Adipocyte (in vitro differentiated cells): ENCODE measurements at places on chromosomes 16 and 17.

DNA sequence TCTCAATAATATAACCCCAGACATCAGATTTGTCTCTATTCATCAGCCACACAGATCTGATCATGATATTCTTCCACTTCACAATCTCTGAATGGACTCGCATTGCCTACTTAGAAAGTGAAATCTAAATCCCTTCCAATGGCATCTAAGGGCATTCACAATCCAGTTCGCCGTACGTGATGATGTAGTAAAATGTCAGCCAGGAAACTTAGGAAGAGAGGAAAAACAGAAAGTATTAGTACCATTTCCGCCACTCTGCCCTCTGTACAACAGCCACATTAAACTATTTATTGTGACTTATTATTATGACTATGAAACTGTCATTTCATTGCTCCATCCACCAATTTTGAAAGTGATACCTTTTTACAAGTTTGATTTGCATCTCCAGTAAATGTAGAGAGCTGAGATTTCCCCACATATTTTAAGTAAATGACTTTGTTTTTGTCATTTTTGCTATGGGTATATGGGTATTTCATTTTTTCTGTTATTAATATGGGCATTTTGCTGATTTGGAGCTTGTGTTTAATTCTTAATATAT, 69.4 kb upstream of the SMIM36 start:
- DNase-seq = no peak

DNA sequence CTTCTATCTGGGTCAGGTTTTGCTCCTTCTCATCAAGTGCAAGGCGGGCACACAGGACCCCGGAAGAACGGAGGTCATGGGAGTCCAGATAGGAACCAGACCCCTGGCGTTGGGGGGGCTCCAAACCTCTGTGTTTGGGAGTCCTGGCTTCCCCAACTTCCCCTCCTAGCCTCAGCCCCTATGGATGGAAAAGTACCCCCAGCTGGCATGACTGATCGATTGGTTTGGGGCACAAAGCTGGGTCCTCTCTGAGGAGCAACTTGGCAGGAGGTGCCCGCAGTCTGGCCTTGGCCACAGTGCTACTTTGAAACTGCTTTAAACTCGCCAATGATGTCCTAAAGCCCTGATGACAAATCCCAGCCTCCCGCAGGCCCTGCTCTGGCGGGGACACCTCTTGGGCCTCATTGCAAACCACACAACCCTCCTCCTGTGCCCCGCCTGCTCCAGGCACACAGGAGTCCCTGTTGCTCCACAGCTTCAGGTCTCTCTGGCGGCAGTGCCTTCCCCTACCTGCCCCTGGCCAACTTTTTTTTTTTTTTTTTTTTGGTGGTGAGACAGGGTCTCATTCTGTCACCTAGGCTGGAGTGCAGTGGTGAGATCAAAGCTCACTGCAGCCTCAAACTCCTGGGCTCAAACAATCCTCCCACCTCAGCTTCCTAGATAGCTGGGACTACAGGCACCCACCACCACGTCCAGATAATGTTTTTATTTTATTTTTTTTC, 38.0 kb upstream of the SNN start:
- no peak for DNase-seq

DNA sequence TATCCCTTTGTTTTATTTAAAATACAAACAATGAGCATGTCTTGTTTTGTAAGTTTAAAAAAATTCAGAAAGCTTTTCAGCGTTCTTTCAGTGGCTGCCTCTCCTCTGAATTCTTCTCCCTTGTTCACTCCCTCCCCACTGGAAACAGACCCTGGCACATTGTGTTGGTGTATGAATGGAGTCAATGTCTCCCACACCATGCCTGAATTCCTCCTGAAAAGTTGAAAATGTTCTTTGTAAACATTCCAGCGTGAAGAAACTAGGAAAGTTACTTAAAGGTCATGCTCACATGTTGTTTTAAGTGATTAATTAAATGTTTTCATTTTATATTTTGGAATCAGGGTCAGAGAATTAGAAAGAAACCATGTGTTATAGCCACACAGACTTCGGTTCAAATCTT, 136.9 kb upstream of the DYNLRB2 start:
- DNase-seq = no peak

DNA sequence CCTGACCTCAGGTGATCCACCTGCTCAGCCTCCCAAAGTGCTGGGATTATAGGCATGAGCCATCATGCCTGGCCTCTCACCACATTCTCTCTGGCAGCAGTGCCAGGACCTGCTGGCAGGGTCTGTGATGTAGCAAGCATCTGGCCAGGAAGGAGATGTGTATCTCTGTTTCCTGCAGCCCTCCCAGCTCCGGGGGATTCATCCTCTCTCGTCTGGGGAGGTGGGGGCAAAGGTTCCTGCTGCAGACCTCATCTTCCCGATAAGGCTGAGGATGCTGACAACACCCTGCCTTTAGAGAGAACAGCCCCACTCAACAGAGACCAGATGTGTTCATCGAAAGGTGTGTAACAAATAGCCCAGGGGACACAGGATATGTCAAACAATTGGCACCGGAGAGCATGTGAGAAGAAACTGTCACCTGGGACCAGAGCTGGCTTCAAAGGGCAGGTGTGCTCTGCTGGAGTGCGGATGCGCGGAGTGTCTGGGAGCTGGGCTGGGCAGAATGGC, 54.8 kb upstream of the SEC14L1 start:
- no peak for DNase-seq

DNA sequence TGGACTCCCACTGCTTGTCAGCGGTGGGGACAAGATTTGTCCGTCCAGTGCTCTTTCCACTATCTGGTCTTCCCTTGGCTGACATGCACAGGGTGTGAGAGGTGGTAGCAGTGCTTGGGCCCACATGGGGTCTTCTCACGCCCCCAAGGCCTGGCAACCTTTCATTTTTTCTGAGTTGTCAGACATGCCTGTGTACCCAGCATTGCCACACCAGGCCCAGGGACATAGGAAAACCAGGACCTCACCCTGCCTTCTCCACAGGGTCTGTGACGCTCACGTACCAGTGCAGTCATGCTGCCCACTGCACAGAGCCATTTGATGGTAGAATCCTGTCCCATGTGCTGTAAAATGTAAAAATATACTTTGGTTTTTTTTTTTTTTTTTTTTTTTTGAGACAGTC, 57.8 kb downstream of the B9D1 start:
- DNase-seq = no peak

GRCh38 chr16:46728806-46729205, 19.3 kb downstream of the MYLK3 start:
- no peak for DNase-seq
